ENCODE measurements at places on chromosomes 5 and 9.
A peak's percentile ranks its signal among the peaks of the same experiment; 100 is the strongest.

DNA sequence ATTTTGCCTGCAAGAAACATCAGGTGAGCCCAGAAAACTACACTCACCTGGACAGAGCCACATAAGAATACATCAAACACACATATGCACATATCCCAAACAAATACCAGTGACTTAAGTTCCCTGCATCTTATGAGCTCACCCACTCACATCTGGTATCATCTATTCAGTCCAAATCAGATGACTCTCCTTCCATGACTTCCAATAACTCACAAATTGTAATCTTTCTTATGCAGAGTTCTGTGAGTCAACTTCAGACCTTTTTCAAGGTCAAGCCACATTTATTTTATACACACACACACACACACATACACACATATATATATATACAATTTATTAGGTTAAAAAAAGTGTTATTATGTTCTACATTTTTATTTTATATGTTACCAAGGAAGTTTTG lies 1711.9 kb upstream of the CDH9 start:
- DNase-seq: no peak

GRCh38 chr5:172544371-172545095 lies 90.2 kb upstream of the SH3PXD2B start:
- no peak for DNase-seq

DNA sequence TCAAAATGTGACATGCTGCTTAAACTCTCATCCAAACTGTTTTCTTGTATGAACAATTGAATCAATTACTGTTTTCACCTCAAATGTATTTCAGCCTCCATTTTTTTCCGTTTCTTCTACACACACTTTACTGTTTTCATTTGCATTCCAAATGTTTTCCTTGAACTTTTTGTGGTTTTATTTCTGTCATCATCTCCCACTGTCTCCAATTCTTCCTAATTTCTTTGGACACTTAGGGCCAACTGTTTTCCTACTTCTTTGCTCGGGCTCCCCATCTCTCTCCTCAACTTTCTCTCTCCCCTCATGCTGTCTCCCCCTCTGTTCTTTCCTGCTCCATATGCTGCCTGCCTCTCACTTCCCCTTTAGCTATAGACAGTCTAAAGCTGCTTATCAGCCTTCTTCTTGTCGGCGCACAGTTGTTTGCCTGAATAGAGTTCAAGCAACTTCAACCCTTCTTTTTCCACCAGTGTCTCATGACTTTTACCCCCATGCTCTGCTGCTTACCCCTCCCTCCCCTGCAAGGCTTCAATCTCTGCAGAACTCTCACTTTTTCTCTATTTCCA lies 443.4 kb downstream of the DTWD2 start:
- no peak for DNase-seq

DNA sequence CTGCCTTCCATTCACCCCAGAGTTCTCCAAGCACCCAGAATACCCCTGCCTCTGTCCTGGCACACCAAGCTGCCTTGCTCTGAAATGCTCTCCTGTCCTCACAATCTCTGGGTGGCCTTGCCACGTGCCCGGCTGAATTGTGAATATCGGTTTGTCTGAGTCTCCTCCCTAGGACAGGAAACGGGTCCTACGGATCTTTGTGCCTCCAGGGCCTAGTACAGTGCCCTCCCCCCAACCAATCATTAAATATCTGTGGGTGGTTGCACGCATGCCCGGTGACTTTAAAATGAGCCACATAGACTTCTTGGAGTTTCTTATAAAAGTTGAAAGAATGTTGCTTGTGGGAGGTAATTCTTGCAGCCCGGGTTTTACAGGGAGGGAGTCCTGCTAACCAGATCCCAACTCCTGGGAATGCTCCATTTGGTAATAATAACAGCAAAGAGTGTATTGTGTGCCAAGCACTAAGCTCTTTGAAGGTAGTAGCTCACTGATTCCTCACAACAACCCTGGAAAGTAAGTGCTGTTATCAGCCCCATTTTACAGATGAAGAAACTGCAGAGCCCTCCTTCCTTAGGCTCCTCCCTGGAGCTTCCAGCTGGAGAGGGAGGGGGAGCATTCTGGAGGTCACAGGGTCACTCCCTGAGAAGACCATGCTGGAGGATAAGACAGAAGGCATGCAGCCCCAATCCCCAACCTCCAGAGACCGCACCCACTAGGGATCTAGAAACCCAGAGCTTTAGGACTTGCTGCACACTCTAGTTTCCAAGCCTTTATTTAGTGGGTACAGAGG lies 23.4 kb downstream of the URM1 start:
- no peak for DNase-seq

GRCh38 chr9:557601-558201 lies 283.8 kb upstream of the DMRT1 start:
- DNase-seq: no peak

GRCh38 chr5:112138526-112138925 lies 280.6 kb downstream of the EPB41L4A start:
- DNase-seq: no peak

GRCh38 chr9:6414247-6414641 lies 1.2 kb downstream of the UHRF2 start:
- no peak for DNase-seq

- no peak for DNase-seq
Measured at GRCh38 chr5:36928947-36929346, 52.4 kb downstream of the NIPBL start.

- no peak for DNase-seq
Measured at GRCh38 chr5:165015547-165015946, 1510.1 kb downstream of the MAT2B start.

DNA sequence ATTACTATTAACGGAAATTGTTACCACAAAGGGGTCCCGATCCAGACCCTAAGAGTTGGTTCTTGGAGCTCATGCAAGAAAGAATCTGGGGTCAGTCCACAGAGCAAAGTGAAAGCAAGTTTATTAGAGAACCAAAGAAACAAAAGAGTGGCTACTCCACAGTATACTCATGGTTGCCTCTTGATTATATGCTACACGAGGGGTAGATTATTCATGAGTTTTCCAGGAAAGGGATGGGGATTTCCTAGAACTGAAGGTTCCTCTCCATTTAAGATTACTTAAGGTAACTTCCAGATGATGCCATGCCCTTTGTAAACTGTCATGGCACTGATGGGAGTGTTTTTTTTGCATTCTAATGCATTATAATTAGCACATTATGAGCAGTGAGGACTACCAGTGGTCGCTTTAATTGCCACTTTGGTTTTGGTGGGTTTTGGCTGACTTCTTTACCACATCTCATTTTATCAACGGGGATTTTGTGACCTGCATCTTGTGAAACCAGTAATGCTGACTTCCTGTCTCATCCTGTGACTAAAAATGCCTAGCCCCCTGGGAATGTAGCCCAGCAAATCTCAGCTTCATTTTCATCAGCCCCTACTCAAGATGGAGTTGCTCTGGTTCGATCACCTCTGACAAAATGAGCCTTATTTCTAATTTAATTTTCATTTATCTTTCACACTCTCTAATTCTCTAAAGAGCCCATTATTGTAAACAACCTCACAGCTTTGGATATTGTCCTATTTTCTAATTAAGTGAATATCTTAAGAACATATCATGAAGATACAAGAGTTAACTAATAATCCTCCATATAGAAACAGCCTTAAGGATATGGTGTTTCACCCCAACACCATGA lies 336.3 kb downstream of the RASEF start:
- peak; percentile 62 for DNase-seq

DNA sequence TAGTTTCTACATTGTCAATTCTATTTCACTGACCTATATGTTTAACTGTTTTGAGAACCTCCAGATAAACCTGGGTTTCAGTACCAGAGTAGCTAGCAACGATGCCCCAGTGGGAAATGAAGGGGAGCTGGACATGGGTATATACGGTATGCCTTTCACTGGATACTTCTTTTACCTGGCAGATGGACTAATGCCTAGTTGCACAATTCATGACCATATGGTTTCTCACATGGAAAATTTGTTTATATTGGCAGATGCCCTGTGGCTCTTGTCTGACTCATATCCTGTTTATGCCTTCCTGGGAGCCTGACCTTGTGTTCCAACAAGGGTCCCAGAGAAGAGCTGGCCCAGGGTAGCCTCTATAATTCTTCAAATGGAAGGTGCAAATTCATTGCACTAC lies 144.1 kb downstream of the MAT2B start:
- no peak for DNase-seq

- DNase-seq: peak; percentile 15
Measured at GRCh38 chr9:109817846-109818472, 38.0 kb downstream of the PALM2AKAP2 start.

- DNase-seq: no peak
Measured at GRCh38 chr9:113876993-113877368, 872 bp downstream of the ZNF618 start.

DNA sequence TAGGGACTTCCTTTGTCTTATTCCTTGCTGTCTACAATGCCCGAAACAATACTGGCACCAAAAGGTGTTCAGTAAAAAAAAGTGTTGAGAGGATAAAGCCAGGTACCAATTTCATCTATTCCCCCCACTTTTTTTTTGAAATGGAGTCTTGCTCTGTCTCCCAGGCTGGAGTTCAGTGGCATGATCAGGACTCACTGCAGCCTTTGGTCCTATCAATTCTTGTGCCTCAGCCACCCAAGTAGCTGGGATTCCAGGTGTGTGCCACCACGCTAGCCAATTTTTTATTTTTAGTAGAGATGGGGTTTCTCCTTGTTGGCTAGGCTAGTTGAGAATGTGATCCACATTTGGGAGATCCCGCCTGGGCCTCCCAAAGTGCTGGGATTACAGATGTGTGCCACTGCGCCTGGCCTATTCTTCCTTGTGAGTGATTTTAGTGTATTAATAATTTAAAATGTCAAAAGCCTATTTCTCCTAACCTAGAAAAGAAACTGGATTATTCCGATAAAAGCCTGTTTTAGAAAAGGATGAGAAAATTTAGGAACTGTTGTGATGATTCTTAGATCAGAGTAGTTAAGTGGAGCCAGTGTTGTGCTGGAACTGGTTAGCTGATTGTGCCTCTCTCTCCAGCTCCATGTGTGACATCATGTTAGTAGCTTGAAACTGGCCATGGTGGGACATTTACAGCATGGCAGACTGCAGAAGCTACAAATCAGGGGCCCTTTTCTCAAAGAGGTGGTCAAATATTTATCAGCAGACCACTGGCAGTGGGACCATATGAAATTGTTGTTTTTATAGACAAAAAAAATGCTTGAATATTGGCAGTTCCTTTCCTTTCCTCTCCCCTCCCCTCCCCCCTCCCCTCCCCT lies 14.3 kb downstream of the CDC42SE2 start:
- no peak for DNase-seq

- DNase-seq: no peak
Measured at GRCh38 chr5:170662966-170663365, 120.6 kb upstream of the GABRP start.

GRCh38 chr5:179294891-179295777 lies 50.1 kb downstream of the ADAMTS2 start:
- DNase-seq: no peak
